ENCODE measurements at places on chromosomes 6 and 20.

DNA sequence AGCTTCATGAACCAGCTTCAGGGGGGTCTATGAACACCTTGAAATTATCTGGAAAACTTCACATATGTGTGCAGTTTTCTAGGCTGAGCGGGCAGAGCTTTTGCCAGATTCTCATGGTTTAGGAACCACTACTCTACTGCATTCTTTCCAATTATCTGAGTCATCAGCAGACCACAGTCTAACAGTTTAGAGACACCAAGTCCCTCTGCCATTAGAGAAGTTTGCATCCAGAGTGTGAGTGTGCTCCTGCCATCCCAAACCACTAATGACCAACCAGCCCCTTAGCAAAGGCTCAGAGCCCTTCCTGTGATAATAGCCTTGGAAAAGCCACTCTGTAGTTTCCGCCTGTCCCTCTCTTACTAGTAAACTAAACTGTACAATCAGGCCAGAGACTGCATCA, 96.8 kb downstream of the PHACTR1 start:
- DNase-seq: no peak

DNA sequence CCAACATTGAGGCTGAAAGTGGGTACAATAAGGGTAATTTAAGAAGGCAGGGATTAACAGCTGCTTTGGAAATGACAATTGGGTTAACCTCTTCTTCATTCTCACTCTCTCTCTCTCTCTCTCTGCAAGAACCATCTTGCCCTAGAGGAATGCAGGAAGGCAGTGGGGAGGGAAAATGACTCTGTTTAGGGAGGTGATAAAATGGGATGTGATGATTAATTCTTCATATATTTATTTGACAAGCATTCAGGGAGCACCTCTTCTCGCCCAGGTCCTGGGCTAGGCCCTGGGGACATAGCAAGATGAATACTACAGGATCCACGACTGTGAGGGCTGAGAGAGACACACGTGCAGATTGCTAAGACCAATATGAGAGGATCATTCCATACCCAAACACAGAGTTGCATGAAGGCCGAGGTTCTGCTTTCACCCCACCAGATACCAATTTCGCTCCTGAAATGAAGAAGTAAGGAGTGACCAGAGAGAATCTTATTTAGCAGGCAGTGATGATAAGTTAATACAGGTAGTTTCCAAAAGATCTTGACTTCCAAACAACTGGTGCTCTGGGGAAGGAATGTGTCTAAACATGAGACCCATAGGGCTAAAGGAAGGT, 13.3 kb upstream of the PTPN1 start:
- DNase-seq: no peak

DNA sequence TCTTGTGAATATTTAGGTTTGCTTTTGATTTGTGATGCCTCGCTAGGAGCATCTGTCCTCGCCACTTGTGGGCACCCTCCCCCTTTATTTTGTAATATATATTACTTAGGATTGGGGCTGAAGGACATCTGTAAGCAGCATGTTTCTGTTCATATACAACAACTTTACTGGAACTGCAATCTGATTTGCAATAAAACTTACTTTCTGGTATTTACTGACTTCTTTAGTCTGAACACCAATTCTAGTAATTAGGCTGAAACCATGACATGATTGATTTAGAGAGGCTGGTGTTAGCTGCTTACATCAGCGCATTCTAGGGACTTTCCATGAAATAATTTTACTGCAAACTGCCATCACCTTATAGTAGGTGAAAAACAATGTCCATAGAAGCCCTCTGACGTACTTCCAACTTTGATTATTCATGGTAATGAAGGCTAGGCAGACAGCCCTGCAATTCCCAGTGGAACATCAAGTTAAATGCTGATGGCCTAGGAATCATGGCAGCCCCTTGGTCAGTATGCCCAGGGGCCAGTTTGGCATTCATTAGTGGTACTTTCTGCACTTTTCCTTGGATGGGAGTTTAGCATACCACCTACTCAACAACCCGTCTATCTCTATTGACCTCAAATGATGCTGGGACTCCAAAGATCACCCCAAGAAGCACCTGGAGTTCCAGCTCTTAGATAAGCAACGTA, 132.9 kb upstream of the MCHR2 start:
- no peak for DNase-seq

DNA sequence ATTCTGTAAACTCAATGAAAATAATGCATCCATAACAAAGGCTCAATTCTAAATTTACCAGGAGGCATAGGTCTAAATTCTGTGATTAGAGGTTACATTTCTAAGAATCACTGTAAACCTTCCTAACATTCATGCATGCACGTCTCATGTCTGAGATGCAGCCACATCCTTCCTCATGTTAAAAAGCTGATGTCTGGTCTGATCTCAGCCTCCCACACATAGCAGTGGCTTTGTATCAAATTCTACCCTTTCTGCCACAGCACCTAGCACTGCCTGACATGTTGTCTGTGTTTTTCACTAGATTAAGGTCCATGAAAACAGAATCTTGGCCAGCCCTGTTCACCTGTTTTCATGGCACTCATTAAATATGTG, 171.1 kb downstream of the WDR27 start:
- DNase-seq: no peak

DNA sequence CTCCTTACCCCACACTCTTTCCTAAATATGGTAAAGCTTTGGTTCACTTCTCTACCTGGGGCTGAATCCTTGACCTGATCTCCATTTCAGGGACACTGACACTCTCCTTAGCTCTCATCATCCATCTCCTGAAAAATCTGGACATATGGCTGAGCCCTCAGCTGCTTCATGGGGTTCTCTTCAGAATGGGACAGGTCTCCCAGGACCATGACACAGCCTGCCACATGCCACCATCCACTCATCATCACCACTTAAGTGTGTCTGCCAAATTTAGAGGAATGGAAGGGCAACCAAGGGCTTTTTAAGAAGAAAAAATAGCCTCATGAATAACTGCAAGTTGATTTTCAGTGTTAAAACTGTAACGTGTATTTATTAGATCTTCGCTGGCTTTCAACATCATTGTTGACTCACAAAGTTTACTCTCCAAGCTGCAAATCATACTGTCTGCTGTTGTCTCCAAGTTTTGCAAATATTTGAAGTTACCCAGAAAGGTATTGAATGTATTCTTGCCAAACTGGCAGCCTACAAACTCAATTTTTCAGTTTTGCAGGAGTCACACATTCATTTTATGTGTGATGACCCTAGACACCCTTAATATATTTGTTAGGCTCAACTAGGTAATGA, 41.1 kb downstream of the HS3ST5 start:
- DNase-seq: no peak

DNA sequence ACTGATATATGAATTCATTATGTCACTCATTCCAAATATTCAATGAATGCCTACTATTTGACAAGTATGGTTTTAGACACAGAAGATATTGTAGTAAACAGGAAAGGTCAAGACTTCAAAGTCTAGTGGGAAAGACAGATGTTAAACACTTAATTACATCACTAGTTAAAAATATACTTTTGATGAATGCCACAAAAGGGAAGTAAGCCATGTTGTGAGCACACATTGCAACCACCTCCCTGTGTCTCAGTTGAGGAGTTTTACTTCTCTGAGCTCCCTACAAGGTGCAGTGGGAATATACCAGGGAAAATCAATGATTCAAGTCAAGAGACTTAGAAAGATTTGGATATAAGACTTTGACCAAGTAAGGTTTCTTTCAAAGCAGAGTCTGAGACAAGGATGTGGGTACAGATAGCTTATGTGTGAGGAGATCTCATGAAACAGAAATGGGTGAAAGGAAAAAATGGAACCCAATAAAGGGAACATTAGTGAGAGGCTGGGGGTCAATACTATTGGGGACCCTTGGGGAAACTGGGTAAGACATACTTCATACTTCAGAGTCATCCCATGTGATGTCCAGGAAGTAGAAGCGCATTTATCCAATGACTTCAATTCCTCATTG, 503.7 kb downstream of the KIF16B start:
- no peak for DNase-seq

DNA sequence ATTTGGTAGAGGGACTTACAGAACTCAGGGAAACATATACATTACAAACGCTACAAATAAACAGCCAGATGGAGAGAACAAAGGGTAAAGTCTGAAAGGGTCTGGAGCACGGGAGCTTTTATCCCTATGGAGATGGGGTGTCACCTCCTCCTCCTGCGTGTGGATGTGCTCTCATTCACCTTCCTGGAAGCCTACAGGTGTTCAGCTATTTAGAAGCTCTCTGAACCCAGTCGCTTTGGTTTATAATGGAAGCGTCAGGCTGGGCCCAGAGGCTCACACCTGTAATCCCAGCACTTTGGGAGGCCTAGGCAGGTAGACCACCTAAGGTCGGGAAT, 17.7 kb upstream of the ITCH start:
- no peak for DNase-seq

GRCh38 chr6:118504611-118505010, 43.5 kb upstream of the PLN start:
- DNase-seq: no peak
